ENCODE measurements at places on chromosomes 16 and 17.
A peak's percentile ranks its signal among the peaks of the same experiment; 100 is the strongest.

GRCh38 chr17:41800601-41801373 lies 11.0 kb downstream of the P3H4 start:
- DNase-seq: no peak

DNA sequence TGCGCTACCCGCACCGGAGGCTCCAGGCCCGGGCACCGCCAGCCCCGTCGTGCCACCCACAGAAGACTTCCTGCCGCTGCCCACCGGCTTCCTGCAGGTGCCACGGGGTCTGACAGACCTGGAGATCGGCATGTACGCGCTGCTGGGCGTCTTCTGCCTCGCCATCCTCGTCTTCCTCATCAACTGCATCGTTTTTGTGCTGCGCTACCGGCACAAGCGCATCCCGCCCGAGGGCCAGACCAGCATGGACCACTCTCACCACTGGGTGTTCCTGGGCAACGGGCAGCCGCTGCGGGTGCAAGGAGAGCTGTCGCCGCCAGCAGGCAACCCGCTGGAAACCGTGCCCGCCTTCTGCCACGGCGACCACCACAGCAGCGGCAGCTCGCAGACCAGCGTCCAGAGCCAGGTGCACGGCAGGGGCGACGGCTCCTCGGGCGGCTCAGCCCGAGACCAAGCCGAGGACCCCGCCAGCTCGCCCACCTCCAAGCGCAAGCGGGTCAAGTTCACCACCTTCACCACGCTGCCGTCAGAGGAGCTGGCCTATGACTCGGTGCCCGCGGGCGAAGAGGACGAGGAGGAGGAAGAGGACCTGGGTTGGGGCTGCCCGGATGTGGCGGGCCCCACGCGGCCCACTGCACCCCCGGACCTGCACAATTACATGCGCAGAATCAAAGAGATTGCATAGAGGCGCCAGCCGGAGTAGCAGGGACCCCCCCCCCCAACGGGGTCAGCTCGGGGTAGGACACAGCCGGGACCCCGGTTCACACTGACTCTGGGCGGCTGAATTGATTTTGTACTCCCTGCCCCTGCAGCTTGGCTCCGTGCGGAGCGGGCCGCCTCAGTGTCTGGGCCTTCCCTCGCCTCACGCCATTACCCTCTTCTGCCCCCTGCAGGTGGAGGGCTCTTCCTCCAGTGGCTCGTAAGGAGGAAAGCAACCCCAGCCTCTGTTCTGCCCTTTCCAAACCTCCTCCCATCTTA lies 58.5 kb downstream of the TMEM132E start:
- peak; percentile 91 for DNase-seq

DNA sequence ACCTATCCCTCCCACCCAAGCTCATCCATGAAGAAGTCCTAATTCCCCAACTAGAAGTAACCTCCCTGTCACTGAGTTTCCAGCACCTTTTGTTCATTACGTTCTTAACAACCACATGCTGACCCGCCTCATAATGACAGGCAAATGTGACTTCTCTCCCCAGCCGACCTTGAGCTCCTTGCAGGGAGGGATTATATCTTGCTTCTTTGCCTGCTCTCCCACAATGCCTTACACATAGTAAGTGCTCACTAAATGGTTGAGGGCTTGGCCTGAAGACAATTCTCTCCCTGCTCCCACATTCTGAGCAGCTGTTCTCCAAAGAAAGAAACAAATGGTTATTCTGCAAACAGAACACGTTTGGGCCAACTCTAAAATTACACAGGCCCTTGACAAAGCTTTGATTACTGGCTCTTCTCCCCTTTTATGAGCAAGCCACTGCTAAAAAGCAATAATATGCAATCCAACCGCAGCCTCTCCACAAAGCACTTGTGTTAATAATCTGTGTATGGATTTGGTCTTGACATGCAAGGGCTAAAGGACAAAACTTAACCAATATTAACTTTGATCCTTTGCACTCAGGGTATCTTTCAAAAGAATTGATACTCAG lies 23.2 kb downstream of the SLC39A11 start:
- DNase-seq: no peak

- no peak for DNase-seq
These were observed 42.2 kb upstream of the INTS2 start for GRCh38 chr17:61970030-61970429.

- no peak for DNase-seq
These were observed 20.1 kb upstream of the HYDIN start for GRCh38 chr16:71250461-71251235.

DNA sequence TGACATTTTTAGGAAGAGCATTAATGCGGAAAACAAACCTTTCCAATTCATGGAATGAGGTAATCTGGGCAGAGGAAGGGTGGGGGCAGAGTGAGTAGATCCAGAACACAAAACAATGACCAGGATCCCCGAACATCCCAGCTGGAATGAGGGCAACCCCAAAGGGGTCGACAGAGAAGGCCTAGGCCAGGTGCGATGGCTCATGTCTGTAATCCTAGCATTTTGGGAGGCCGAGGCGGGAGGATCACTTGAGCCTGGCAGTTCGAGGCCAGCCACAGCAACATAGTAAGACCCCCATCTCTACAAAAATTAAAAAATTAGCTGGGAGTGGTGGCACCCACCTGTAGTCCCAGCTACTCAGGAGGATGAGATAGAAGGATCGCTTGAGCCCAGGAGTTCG lies 64.7 kb downstream of the ZFHX3 start:
- DNase-seq: no peak

DNA sequence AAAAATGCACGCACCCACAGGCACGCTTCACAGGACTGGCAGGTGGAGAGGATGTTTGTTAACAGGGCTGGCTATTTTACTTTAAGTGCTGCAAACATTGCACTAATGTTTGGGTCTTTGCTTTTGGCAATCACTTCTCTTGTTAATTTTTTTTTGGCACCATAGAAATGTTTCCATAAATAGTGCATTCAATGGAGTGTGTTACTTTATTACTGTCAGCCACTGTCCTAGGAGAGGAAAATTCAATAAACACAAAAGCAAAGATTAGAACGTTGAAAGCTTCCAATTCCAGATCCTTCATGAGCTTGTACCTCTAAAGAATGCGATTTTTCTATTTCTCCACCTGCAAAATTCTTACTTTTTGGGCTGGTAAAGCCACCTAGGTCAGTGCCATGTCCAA lies 743.5 kb downstream of the WWOX start:
- DNase-seq: no peak

GRCh38 chr17:55391244-55391757 lies 30.3 kb downstream of the MMD start:
- no peak for DNase-seq

- no peak for DNase-seq
These were observed 24.1 kb upstream of the POLR3E start for GRCh38 chr16:22272870-22273650.

DNA sequence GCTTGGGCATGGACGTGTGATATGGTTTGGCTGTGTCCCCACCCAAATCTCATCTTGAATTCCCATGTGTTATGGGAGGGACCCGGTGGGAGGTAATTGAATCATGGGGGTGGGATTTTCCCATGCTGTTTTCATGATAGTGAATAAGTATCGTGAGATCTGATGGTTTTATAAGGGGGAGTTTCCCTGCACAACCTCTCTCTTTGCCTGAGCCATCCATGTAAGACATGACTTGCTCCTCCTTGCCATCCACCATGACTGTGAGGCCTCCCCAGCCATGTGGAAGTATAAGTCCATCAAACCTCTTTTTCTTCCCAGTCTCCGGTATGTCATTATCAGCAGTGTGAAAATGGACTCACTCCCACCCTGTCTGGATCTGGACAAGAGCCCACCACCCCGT lies 393.4 kb downstream of the SEC14L1 start:
- no peak for DNase-seq

- DNase-seq: no peak
These were observed 30.5 kb downstream of the GSE1 start for GRCh38 chr16:85643631-85644030.

DNA sequence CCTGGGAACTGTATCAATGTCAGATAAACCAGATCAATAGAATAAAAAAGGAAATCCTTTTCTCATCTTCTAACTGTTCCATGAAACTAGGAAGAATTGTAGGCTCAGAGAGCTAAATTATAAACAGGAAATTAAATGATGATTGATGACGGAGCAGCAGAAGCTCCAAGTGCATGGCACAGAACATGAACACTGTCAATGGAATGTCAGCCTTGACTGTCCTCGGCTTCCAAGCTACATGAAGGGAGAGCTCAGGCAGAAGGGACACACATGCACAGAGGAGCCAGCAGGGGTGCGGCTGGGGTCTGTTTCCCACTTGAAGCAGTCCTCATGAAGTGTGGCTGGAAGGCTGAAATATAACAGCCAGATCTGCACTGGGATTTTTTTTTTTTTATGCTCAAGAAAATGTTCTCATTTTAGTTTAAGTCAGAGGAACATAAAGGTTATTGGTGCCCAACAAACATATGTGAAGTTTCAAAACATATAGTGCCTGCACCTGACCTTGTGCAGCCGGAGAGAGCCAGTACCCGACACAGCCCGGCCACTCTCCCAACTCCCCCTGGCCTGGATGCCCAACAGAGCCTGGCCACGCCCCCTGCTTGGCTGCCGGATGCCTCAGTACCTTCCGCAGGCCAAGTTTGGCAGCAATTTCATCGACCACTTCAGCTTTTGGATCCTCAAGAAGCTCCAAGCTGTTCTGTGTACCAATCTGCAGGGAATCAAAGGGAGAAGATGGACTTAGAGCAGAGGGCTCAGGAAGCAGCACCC lies 37.0 kb downstream of the NPLOC4 start:
- no peak for DNase-seq

- DNase-seq: no peak
These were observed 497.8 kb downstream of the HS3ST4 start for GRCh38 chr16:26189536-26189935.

DNA sequence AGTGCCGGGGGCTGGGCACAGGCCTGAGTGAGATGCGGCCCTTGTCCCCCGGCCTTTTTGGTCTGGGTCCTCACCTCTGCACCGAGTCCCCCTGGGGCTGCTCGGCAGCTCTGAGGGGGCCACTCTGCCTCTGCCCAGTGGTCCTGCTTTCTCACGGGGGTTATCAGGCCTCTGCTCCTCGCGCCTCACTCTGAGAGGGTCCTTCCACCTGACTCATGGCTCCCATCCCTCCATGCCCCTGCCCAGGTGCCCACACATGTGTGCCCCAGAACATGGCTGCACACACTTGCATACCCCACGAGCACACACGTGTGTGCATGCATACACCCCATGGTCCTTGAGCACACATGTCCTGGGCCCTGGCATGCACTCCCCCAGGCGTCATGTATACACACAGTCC lies 53.7 kb downstream of the CMIP start:
- no peak for DNase-seq

DNA sequence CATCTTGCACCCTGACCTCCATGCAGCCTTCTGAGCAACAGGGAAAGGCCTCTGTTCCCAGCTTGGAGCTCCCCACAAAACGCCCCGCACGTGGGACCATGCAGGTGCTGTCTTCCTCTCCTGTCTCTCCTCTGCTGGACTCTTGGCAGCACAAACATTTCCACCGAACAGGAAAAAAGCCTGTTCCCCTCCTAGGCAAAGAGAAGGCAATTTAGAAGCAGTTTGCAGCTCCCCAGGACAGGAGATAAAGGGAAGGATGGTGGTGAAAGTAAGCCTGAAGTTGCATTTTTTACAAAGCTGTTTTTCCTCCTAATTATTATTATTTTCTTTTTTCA lies 7.7 kb upstream of the CIBAR2 start:
- no peak for DNase-seq

GRCh38 chr16:30356401-30357084 lies 1.4 kb upstream of the CD2BP2 start:
- no peak for DNase-seq

- DNase-seq: no peak
These were observed 5.8 kb downstream of the CACNA1H start for GRCh38 chr16:1158456-1159324.

DNA sequence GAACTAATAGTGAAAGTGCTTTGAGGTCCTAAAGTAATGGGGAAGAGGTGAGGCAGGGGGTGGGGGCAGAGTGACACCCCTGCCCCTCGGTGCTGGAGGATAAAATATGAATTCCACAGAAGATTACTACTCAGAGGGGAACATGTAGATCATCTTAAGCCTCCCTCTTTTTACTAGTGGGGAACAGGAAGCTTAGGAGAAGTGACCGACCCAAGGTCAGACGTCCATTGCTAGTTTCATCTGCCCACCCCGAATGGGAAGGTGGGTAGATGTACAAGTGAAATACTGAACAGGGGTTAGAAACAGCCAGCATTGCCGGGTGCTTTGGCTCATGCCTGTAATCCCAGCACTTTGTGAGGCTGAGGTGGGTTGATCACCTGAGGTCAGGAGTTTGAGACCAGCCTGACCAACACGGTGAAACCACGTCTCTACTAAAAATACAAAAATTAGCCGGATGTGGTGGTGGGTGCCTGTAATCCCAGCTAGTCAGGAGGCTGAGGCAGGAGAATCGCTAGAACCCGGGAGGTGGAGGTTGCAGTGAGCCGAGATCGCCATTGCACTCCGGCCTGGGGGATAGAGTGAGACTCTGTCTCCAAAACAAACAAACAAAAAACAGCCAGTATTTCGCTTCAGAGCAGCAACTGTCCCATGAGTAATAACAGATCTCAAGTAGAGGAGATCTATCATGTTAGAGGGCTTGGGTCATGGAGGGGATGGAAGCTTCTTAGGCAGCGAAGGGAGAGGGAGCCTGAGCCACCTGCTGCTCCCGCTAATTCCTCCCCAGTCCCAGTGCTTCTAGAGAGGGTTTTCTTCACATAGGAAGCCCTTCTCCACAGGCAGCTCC lies 1.2 kb upstream of the NR1D1 start:
- no peak for DNase-seq

DNA sequence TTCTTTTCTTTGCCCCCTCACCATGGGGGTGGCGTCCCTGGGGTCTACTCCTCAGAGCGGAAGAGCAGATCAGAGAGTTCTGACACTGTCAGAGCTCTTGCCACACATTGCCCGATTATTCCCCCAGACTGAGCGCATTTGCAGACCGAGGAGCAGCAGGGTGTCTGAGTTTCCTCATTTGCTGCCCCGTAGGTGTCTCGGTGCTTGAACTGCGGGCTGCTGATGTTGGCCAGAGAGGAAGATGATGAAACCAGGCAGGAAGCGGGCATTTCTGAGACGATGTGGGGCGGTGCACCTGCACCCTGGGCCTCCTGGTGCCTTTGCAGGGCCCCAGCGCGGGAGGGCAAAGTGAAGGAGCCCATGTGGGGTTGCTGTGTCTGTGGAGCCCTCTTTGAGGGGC lies 55.2 kb downstream of the ARSG start:
- peak; percentile 52 for DNase-seq

Data from stimulated activated effector memory CD8-positive, alpha-beta T cell treated with anti-CD3 and anti-CD28 coated beads, Interleukin-12 subunit alpha, Interleukin-12 subunit beta, amount 100 ng/mL, for 72 hours (primary cell).